Naive B cell (primary cell): ENCODE measurements at places on chromosomes 7 and 10. TPM values are rescaled to one million over a fixed set of nuclear protein-coding genes. Genes with fewer than 3 reads are reported as not detected.

The OR2A42 gene
- polyA plus RNA-seq, result 0.97 TPM

The CCNY gene
- polyA plus RNA-seq, result 27.7 TPM

The LOXL4 gene
- 0.43 TPM for polyA plus RNA-seq

DNA sequence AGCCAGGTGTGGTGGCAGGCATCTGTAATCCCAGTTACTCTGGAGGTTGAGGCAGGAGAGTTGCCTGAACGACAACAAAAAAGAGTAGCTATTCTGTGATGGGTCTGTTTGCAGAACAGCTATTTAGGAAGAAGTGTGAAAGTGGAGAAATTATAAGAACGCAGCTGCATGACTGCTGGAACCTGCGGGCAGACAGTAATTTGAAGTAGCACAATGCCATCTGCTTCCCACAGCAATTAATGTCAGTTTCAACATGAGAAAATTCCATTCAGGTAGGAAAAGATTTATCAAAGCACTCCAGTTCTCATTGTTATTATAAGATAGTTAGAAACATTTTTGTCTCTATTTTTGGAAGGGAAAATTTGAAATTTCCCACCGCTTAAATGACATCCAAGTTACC is 21.5 kb downstream of the LAMB1 start:
- H3K4me1 ChIP-seq, result no peaks in the 10 kb centered on the region
- no peak overlapping the region for H3K27ac ChIP-seq
- DNase-seq, result no peak
- H3K4me3 ChIP-seq, result no peak overlapping the region
- H3K27me3 ChIP-seq, result peaks cover 11% of the 10 kb centered on the region

DNA sequence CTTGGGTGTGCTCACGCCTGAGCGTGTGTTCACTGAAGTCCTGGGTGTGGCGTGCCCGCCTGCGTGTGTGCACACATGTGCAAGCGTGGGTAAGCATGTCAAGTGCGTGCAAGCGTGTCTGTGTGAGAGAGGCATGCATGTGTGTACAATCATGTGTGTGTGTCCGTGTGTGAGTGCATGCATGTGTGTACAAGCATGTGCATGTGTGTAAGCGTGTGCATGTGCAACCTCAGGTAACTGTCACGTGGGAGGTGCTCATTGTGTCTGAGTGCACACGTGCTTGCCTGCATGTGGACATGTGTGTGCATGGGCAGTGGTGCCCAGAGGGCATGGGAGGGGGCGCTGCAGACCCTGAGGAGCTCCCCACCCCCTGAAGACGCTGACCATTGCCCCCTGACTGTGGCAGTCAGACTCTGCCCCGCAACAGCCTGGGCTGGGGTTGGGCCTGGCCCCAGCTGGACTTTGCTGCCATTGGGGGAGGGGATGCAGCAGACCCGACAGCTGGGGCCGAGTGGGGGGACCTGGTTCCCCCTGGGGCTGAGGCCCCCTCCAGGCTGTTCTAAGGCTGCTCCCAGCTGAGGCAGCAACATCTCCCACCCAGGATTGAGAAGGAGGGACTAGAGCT is 88.1 kb downstream of the UNCX start:
- H3K36me3 ChIP-seq, result no peaks in the 10 kb centered on the region
- H3K4me1 ChIP-seq, result no peaks in the 10 kb centered on the region
- H3K27me3 ChIP-seq, result peaks cover 21% of the 10 kb centered on the region
- H3K4me3 ChIP-seq, result no peak overlapping the region
- no peak overlapping the region for H3K27ac ChIP-seq
- no peak for DNase-seq

The DGKB gene
- polyA plus RNA-seq, result not detected

The UTF1 gene
- polyA plus RNA-seq, result 0.43 TPM

GRCh38 chr10:128080641-128081040 is 45.6 kb downstream of the MKI67 start:
- no peak overlapping the region for H3K4me3 ChIP-seq
- DNase-seq, result no peak
- H3K27me3 ChIP-seq, result no peaks in the 10 kb centered on the region
- H3K4me1 ChIP-seq, result no peaks in the 10 kb centered on the region

- H3K4me3 ChIP-seq, result peak overlapping the region; percentile 92
- peaks cover 25% of the 10 kb centered on the region for H3K27me3 ChIP-seq
- peaks cover 23% of the 10 kb centered on the region for H3K4me1 ChIP-seq
- no peak for DNase-seq
- H3K27ac ChIP-seq, result peak overlapping the region; percentile 100
These were observed 628 bp downstream of the MRPS33 start for GRCh38 chr7:141014125-141014523.
